ENCODE measurements at places on chromosomes 5 and 9.

DNA sequence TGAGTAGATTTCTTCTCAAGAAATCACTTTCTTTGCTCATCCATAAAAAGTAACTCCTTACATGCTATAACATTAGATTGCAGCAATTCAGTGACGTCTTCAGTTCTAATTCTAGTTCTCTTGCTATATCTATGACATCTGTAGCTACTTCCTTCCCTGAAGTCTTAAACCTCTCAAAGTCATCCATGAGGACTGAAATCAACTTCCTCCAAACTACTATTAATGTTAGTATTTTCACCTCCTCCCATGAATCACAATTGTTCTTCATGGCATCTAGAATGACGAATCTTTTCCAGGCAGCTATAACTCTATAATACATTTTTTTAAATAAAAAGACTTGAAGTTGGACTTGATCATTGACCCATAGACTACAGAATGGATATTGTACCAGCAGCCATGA lies 46.2 kb upstream of the PRRC1 start:
- DNase-seq: no peak

GRCh38 chr9:106962122-106962521 lies 99.2 kb downstream of the ZNF462 start:
- no peak for DNase-seq

DNA sequence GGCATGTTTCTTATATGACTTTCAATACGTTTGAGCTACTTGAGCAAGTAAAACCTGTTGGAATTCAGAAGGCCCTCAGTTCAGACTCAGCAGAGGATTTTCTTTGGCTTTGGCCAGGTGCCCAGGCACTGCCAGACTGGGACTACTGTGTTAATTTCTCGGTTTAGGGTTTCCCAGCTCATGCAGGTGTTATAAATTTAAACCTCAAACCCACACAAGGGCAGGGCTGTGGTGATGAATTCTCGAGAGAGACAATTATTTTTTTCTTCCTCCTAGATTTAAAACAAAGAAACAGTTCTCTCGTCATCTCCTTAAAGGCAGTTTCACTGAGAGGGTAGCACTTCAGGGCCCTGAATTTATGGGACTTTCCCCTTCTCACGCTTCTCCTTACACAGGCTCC lies 406.0 kb upstream of the PIK3R1 start:
- no peak for DNase-seq

GRCh38 chr9:125646217-125646616 lies 60.8 kb downstream of the MAPKAP1 start:
- DNase-seq: no peak

GRCh38 chr5:174337276-174338184 lies 292.0 kb downstream of the NSG2 start:
- no peak for DNase-seq

- DNase-seq: no peak
Observed at GRCh38 chr9:116641292-116642059, 45.6 kb upstream of the TRIM32 start.

DNA sequence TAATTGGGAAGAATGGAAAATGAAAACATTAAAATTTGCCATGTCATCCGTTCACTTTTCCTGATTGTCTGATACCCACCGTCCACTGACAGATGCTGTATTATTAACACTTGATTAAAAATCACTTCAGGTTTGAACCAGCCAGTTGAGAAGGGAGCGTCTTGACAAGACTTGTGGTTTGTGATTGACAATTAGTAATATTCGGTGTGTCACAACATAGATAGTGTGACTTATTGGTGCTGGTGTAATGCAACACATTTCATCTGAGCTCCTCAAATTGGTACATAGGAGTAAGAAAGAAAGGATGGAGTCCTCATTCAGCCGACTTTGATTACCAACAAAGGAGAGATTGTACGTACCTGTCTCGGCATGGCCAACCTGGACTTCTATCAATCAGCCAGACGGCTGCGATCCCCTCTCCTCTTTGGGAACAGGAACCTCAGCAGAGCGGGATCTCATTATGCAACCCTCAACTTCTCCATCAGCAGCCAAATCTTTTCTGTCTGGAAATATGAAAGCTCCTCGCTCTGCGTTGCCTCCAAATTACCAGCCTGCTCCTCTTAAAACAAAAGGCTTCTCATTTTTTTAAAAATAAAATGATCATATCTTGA lies 211.7 kb upstream of the MVB12B start:
- no peak for DNase-seq

DNA sequence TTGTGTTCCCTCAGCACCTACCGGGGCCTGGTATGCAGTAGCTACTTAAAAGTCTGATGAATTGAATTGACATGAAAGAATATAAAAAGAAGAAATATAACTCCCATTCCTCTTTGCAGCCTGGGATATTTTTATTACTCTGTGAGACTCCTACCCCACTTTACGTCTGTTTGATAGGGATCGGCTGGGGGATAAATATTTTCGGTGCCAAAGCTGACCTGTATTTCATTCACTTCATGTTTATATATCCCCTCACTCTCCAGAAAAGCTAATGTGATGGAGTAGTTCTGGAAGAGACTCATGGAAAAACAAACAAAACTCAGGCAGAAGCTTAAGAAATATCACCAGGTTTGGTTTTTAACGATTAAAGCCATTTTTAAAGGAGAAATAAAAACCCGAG lies 108.2 kb upstream of the TBC1D2 start:
- DNase-seq: no peak

DNA sequence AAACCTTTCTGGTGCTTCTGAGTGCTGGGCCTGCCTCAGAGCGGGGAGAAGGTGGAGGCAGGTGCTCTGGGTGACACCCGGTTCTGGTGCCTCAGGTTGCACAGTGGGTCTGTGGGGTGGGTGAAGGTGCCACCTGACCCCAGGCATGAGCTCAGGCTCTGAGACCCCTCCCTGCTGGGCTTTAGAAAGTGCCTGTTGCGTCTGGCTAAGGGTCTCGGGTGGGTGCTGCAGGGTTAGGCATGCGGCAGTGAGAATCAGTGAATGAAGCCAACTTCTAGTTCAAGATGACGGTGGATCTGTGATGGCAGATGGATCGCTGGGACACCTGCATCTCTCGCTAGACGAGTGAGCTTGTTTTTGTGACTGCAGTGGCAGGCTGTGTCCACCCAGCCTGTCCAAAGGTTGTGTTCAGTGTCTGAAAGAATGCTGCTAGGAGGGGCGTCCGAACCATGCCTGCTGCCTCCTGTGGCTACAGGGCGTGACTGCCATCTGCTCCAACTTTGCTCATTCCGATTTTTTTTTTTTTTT lies 5.0 kb downstream of the SQSTM1 start:
- DNase-seq: no peak

DNA sequence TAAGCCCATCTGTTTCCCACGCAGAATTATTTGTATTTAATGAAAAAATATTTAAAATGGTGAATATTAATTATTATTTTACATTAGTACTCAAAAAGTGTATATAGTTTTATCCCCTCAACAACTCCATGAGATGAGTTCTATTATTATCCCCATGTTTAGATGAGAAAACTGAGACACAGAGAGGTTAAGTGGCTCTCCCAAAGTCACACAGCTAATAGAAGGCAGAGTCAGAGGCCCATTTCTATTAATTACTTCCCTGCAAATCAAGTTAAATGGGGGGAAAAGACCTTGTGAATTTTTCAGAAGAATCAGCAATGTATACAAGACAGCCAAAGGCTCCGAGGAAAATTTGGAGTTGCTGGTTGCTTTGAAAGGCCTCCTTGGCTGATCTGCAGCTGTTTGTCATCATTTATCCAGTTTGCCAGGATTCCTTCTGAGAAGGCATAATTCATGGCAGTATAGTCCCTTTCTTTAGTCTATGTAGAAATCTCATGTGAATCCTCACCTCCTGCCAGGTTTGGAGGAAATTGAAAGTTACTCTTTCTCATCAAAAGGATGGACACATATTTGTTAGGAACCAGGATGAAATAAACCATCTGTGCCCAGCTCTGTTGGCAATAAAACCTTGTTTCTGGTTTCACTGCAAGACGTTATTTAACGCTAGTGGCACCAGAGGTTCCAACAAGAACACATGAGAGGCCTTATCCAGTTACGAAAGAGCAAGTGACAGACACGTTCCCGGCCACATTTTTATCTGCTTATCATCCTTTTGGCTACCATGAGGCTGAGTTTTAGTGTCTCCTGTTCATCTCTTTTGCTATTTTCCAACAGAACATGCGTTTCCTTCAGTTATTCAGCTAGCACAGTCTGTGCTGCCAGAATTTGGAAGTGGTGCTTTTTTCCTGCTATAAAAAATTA lies 621 bp downstream of the FYB1 start:
- no peak for DNase-seq

All from activated CD4-positive, alpha-beta memory T cell treated with anti-CD3 and anti-CD28 coated beads for 36 hours (primary cell).